ENCODE measurements at places on chromosomes 5 and 9. TPM values are rescaled to one million over a fixed set of nuclear protein-coding genes. Genes with fewer than 3 reads are reported as not detected.

GRCh38 chr9:121206516-121207370 lies 5.1 kb upstream of the RAB14 start:
- DNase-seq: no peak

DNA sequence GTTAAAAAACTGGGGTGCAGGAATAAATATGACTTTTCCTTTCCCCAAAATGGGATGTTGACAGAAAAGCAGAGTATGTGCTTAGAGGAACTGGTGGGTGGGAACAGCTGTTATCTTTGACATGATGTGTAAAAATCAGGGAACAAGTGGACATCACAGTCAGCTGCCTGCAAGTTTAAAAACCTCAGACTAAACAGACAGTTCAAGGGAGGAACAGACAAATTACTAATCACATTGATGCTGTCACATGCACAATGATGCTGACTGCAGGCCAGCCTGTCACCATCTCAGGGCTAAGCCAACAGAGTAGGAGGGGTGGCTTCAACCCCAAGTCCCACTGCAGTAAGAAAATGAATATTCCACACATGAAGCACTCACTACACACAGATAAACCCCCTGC lies 38.2 kb upstream of the UBAP2 start:
- no peak for DNase-seq

DNA sequence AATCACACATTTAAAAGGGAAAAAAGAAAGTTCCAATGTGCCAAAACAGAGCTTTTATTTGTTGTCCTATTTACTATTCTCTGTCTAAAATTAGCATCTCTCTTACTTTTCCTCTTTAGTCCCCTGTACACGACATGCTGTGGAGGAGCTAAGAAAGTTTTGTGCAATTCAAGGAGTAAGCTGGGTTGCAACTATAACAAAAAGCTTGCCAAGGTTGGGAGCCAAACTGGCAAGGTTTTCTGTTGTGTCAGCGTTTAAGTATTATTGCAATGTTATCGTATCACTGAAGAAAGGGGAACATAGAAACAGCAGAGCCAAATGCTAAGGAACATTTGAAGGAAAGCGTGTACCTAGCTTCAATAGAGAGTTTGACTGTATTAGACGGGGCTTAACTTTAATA lies 680.8 kb downstream of the CETN3 start:
- DNase-seq: no peak

GRCh38 chr9:81886665-81887064 lies 41.6 kb upstream of the SPATA31D4 start:
- no peak for DNase-seq

DNA sequence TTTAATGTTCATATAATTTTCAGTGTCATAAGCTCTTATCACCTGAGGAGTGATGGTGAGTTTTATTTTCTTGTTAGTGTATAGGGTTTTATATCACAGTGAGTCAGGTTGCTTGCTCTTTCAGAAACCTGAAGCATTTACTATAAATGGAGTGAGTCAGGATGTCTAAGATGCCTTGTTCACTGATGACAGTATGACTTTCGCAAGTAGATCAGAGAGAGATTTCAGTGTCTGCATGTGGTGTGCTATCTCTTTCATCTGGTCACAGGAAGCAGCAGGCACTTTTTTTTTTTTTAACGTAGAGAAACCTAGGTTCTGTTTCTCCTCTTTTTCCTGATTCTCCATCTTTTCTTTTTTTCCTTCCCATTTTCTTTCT lies 237.1 kb downstream of the DMRTA1 start:
- DNase-seq: no peak

DNA sequence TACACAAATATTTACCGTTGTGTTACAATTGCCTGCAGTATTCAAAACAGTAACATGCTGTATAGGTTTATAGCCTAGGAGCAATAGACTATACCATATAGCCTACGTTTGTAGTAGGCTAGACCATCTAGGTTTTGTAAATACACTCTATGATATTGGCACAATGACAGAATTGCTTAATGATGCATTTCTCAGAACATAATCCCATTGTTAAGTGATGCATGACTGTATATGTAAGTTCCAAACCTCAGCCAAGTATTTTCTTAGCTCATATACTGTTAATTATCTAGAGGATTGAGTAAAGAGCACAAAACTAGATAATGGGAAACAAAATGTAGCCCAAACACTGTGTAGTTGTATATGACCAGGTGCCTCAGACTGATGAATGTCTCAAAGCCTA lies 220.1 kb downstream of the ANXA1 start:
- DNase-seq: no peak

DNA sequence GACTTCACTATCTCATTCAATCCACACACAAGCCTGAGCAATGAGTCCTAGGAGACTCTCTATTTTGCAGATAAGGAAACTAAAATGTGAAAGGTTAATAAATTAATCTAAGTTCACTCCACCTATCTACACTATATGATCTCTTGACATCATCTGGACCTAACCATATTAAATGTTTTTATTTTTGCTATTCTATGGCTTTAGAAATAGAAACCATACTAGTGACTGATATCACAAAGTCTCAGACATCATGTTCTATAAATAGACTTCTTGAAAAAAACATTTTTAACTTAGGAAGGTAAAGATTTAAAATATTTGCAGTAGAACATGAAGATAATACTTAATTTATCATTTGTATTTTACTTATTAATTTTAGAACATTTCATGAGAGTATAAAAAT lies 9.4 kb upstream of the ADGRV1 start:
- no peak for DNase-seq

- DNase-seq: no peak
Observed at GRCh38 chr9:117249799-117250198, 165.1 kb downstream of the ASTN2 start.

- no peak for DNase-seq
Observed at GRCh38 chr5:52504584-52505240, 283.0 kb upstream of the ITGA1 start.

DNA sequence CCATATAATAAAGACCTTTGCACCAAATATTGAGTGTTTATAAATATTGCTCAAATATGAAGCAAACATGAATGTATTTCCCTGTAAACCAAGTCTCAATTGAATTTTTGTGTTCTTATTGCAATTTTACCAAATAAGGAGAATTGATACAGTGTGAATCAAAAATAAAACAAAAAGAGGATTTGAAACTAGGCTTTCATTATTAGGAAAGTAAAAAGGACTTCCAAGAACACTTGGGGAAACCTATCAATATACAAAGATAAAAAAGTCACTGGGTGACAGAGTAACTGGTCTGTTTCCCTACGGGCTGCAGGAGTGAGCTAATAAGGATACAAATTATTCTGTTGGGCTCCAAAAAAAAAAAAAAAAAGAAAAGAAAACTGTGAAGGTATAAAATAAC lies 44.8 kb upstream of the SNX2 start:
- DNase-seq: no peak

DNA sequence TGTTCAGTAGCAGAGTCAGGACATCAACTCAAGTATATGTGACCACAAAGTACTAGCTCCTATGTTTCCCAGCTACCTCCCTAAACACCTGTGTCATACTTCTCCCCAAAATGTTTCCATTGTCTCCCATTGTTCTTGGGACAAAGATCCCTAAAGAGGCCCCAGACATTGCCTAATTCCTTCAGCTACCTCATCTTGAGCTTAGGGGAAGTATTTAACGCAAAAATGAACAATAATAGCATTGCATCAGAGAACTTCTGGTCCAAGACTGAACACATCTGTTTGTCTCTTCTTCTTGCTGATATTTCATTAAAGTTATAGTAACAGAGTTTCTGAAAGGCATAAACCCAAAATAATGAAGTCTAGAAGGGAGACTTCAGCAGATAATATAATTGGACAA lies 430.8 kb downstream of the MTRR start:
- DNase-seq: no peak

DNA sequence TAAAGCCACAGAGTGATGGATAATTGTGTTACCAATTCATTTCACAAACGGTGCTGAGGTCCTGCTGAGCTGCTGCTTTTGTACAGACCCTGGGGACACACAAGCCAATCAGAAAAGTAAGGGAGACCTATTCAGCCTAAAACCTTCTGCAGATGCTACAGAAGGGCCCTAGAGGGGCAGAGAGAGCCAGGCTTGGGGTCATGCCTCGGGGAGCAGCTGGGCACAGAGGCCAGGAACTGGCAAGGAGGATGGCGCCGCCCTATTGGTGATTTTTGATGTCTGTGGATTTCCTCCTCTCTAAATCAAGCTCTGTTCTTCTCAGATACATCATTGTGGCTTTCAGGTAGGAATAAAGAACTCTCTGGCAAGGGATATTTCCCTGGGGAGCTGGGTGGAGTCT lies 181.9 kb downstream of the ZNF462 start:
- no peak for DNase-seq

DNA sequence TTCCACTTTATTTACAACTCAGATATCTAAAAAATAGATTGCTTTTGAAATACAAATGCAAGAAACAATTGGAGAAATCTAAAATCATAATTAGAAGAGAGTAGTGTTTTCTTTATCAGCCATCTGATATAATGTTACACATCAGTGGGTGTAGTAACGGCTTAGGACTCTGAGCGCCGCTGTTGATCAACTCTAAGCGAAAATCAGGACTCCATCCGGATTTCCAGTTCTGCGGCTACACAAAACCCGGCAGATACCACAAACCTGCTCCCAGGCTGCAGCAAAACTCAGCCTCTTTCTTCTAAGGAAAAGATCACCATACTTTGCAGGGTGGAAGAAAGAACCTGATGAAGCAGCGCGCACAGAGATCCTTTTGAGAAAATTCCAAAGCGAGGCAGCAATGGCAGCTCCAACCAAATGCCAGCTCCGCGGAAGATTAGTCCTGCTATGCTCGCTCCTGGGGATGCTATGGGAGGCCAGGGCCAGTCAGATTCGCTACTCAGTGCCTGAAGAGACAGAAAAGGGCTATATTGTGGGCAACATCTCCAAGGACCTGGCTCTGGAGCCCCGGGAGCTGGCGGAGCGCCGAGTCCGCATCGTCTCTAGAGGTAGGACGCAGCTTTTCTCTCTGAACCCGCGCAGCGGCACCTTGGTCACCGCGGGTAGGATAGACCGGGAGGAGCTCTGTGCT lies at the start of gene PCDHGA9:
Gene PCDHGA9, plus strand, starts transcription at position 226 of the 691 bp plus-strand sequence. Its CDS starts 175 bp downstream, at position 401.
- no peak for DNase-seq

GRCh38 chr9:107378006-107378405 lies 94.9 kb downstream of the RAD23B start:
- DNase-seq: no peak

DNA sequence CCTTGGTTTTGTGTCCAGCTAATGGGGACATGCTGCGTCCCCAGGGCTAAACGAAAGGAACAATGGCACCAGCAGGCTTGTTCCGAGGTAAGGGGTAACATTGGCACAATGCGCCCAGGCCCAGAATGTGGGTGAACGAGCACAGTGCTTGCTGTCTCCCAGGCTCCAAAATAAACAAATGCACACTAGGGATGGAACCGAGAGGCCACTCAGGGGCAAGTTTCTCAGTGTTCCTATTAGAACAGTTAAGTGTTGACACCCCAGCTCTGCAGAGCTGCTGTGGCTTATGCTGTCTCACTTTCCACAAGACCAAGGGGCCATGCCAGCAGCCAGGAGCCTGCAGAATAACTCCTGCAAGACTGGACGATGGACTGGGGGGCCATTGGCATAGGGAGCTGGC lies 492.4 kb downstream of the GADD45G start:
- DNase-seq: no peak

DNA sequence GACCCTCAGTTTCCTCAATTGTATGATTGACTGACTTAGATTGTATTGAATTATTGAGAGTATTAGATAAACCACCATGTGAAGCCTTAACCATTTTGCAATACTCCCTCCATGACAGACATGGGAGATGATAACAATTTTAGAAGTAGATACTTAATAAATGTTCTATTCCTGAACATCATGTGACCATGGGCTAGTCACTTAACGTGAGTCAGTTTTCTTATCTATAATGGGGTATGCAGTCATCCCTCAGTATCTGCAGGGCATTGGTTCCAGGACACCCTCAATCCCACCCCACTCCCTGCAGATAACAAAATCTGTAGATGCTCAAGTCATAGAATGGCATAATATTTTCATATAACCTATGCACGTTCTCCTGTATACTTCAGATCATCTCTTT lies 31.0 kb downstream of the SNX18 start:
- no peak for DNase-seq

DNA sequence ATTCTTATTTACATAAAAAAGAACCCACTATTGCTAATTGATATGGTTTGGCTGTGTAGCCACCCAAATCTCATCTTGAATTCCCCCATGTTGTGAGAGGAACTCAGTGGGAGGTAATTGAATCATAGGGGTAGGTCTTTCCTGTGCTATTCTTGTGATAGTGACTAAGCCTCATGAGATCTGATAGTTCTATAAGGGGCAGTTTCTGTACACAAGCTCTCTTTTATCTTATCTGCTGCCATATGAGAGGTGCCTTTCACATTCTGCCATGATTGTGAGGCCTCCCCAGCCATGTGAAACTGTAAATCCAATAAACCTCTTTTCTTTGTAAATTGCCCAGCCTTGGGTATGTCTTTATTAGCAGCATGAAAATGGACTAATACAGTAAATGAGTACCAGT lies 58.2 kb upstream of the PRR16 start:
- no peak for DNase-seq

- DNase-seq: no peak
Observed at GRCh38 chr9:7363777-7364477, 435.7 kb downstream of the DMAC1 start.

GRCh38 chr9:16180546-16180945 lies 627.7 kb downstream of the CCDC171 start:
- DNase-seq: no peak

DNA sequence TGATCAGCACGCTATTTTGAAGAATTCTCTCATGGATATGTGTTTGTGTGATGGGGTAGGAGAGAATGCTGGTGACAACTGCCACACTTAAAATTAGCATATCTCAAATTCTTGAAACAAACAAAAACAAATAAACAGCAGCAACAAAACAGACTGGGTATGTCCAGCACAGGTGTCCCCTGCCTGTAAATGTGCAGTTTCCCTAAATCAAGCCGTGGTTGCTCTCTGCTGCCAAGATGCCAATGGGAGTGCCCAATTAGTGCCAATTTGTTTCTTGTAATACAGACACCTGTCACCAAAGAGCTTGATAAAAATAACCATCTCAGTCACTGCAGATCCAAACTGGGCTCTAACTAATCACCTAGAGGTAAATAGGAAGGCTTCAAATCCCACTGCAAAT lies 144.2 kb upstream of the SMARCA2 start:
- no peak for DNase-seq

DNA sequence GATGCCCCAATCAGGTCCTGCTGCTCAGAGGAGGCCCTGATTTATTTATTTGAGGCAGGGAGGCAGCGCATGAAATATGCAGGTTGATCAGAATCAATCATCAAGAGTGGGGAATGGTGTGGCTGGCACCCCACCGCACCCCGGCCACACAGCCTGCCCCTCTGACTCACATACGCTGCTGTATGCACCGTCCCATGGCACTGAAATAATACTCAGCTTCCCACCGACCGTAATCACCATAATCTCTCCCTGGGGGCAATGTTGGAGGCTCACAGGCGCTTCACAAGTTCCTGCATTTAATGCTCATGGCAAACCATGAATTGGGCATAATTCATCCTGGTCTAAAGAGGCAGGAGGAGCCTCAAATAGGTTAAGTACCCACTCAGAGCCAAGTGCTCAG lies 141.2 kb upstream of the TBC1D2 start:
- no peak for DNase-seq

The RALGDS gene
- polyA plus RNA-seq: 47.1 TPM

The PHF24 gene
- 0.21 TPM for polyA plus RNA-seq

The STPG3 gene
- polyA plus RNA-seq: 3.5 TPM

The NDUFS6 gene
- polyA plus RNA-seq: 54.8 TPM

The PDGFRB gene
- 130 TPM for polyA plus RNA-seq

The ZNF879 gene
- 8.1 TPM for polyA plus RNA-seq

The SLCO6A1 gene
- polyA plus RNA-seq: not detected

The NINJ1 gene
- 57.6 TPM for polyA plus RNA-seq

The MARCHF3 gene
- 8.3 TPM for polyA plus RNA-seq

The TMEM232 gene
- polyA plus RNA-seq: 7.6 TPM

The EFCAB9 gene
- polyA plus RNA-seq: not detected

The ADAMTS12 gene
- 16.6 TPM for polyA plus RNA-seq

The TPM2 gene
- polyA plus RNA-seq: 127 TPM

The ABLIM3 gene
- 1.4 TPM for polyA plus RNA-seq

Data from left renal cortex interstitium (tissue), 4 donors.